ENCODE measurements at places on chromosomes 13 and 19.

- no peak for DNase-seq
Measured at GRCh38 chr19:19426799-19427198, 21.3 kb downstream of the GATAD2A start.

- no peak for DNase-seq
Measured at GRCh38 chr19:19537075-19538048, 703 bp upstream of the CILP2 start.

DNA sequence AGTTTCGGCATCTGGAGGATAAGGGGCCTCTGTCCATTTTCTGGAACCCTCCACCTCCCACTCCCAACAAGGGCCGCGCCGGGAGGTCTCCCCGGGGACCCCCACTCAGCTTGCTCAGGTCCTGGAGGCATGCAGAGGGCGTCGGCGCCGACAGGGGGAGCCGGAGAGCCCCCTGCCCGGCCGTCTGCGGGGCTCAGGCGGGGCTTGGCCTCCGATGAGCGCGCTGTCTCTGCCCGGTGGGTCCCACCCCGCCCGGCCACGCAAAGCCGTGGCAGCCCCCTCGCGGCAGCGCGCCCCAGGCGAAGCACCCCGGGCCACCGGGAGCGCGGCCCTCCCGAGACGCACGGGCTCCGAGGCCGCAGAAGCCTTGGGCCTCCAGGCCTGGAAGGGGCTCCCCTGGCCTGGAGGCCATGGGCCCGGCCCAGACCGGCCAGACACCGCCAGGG, 149.7 kb upstream of the ZNF536 start:
- DNase-seq = no peak

GRCh38 chr19:3818466-3818865, 32.3 kb upstream of the MATK start:
- peak; percentile 26 for DNase-seq

GRCh38 chr13:103952183-103952582, 886.0 kb upstream of the SLC10A2 start:
- no peak for DNase-seq

DNA sequence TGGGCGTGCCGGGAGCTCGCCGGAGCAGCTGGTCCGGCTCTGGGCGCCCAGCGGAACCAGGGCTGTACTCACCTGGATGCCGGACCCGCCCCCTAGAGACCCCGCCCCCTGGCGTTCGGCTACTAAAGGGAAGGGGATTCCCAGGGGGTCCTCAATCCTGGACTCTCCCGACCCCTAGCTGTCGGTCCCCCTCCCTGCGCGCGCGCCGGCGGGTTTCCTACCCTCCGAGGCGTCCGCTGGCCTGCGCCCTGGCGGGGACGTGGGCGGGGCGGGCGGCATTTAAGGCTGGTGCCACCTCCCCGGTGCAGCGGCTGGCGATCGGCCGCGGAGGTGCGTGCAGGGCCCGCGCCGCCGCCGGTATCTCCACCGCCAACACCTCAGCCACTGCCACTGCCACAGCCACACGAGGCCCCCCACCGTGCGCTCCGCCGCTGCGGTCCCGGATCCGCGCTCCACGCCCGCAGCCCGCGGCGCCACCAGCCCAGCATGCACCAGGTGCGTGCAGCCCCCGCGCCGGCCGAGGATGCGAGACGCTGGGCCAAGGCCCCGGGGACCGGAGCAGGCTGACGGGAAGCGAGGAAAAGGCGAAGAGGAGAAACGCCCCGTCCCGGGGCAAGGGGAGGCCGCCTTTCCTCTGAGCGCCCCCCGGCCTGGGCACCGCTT, at the start of gene ATP12A:
Gene ATP12A (plus strand): TSS at position 151 of the 663 bp plus-strand sequence. CDS start 336 bp downstream, at position 487.
- no peak for DNase-seq

GRCh38 chr19:12788682-12789097, 2.6 kb upstream of the JUNB start:
- DNase-seq = no peak

- DNase-seq = no peak
Measured at GRCh38 chr13:106310291-106310865, 225.1 kb downstream of the EFNB2 start.

DNA sequence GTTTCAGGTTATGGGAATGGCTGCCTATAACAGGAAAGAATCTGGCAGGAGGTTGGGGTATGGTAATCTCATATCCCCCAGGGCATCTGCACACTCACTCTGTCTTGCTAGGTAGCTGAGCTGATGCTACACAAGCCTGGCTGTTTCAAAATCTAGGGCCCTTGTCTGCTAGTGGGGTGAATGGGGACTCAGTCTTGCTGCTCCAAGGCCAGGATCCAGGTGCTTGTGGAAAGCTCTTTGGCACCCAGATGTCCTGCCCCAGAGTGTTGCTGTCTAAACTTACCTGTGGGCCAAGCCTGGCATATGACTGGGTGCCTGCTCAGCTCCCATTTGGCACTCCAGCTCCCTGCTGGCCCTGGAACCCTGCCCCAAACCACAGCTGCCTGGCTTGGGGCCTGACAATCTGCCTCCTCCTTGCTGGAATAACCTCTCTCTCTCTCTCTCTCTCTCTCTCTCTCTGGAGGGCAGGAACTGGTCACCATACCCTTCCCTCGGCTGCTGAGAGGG, 158.1 kb upstream of the TSC22D1 start:
- DNase-seq = no peak

DNA sequence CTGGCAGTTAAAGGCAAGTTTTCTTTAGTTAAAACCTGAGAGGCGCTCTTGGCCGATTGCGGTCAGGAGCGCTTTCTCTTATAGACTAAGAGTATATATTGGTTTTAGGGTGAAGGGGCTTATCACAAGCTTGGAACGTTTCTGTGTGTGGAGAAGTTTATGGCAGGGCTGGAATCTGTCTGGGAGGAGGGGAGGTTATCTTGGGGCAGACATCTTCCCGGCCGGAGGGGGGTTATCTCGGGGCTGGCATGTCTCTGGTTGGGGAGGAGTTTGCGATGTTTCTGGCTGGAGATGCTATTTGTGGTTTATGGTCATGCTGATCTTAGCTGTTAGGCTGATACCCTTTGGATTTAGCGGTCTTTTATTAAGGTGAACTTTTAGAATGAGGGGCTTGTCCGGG, 18.3 kb downstream of the KDM4B start:
- DNase-seq = no peak

GRCh38 chr13:53821632-53822031, 793.0 kb downstream of the OLFM4 start:
- DNase-seq = no peak

DNA sequence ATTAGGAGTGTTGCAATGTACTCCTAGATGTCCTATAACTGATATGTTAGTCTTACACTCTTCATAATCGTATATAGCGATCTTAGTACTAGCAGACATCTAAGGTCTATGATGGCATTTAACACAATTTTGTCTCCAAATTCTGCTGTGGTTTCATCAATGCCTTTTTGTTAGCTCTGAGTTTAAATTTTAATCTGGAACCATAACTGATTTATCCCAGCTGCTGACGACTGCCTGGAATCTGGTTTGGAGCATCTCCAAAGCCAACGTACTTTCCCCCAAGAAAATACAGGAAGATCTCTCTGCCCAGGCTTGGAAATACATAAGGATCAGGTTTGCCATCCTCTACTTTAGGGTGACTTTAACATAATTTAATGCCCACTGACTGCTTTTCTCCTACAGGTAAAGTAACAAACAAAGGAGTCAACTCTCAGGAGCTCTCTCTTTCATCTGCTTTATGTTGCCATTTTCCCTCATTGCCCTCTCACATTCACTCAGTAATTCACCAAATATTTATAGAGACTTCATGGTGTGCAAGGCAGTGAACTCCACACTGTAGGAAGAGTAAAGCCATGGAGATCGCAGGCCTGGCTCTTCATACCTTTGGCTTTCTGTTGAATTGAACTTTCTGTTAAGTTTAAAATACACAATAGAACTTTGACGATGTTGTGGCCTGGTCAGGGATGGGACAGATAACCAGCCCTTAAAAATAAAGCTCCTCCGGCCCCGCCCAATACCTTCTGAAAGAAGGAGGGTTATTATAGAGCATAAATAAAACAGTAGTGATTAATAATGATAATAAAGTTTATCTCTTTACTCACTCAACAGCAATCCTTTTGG, 23.3 kb upstream of the SPART start:
- no peak for DNase-seq

DNA sequence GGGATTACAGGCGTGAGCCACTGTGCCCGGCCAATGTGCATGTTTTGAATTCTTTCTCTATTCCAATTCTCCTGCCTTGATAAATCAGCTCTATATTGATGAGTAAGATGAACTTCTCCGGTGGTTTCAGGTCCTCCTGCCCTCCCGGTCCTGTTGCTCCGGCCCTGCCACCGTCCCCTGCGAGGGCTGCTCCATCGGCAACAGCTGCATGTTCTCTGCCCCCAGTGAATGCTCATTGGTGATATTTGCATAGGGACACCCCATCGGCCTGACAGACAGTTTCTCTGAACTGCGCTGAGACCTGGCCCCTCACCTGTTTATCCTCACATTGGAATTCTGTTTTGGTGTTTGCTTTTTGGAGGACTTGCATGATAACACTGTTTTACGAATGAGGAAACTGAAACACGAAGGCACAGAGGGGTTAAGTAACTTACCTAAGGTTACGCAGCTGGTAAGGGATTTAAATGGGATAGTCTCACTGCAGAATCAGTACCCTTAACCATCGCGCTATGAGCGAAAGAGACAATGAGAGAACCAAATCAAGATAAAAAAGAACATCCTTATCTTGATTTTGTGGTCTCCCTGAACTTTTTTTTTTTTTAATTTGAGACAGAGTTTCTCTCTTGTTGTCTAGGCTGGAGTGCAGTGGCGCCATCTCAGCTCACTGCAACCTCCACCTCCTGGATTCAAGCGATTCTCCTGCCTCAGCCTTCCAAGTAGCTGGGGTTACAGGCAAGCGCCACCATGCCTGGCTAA, 32.2 kb downstream of the ZNF557 start:
- peak; percentile 48 for DNase-seq

GRCh38 chr19:19475849-19476828, 39.2 kb downstream of the TSSK6 start:
- DNase-seq = no peak

DNA sequence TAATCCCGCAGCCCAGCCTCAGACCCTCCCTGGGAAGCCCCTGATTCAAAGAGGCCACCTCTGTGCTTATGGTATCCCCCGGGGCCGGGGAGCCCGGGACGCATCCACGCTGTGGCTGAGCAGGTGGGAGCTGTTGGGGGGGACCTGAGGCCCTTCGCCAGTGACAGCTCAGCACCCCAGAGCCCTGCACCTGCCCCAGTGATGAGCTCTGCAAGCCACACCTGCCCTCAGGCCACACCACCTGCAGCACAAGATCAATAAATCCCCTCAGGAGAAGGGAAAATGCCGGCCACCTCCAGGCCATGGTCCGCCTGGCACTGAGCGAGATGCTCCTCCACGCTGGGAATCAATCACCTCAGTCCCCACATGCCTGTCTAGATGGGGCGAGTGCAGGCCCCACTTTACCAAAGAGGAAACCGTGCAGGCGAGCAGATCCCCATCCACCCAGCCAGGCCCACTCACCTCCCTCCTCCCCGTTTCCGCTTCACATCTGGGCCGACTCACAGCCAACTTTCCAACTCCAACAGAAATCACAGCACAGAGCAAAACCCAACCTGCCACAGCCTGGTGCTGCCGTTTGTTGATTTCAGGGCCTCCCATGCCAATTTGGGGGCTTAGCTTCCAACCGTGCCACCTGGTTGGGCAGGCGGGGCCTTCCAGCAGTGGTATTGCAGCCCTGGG, 12.8 kb downstream of the MOB3A start:
- peak; percentile 72 for DNase-seq

- DNase-seq = no peak
Measured at GRCh38 chr19:43506629-43507028, 2.1 kb upstream of the PHLDB3 start.

DNA sequence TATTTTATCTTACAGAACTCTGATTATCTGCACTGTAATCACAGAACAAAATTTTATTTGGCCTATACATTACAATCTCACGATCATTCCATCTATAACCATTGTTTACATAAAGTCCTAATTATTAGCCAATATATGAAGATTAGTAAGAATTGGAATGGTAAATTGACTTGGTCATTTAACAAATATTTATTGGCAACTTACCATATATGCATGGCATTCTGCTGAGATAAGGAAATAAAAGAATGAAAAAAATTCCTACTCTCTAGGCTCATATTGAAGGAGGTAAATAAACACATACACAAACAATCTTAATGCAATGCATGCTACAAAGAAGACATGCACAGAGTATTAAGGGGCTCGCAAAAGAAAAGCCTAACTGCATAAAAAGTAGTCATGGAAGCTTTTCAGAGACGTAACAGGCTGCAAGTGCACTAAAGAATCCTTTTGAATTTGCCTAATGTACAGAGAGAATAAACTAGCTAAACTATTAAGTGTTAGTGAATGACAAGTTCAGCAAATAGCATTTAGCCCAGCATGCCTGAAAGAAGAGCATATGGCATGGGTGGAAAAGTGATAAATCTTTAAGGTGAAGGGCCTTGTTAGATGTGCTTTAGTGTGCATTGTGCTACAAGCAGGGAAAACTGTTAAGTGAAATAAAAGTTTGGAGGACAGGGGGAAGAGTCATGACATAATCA, 1131.1 kb downstream of the PCDH9 start:
- DNase-seq = no peak

DNA sequence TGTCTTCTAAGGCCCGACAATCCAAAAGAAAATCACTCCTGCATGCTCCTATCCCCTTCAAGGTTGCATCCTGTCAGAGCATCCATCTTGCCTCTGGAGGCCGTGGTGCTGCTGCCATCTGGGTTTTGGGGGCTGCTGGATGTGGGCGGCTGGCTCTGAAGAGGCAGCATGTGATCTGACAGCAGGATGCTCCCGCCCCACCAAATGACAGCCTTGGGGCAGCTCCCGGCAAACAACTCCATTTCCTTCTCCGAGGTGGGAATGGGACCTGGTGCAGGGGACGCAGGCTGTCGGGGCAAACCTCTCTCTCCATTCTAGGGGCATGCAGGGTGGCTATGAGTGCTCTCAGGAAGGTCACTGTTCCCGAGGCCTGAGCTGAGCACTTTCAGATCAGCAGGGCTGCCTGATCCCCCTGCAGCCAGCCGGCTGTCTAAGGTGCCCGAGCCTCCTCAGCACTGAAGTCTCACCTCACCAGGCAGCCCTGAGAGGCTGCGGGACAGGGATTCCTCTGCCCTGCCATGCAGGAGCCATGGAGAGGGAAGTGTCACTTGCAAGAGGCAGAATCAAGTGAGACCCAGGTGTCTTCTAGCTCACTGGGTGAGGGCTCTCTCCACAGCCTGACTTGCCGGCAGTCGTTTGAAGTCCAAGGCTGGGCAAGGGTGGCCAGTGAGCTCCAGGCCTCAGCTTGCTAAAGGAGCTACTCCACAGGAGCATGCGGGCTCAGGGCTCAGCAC, 28.8 kb downstream of the TSSK6 start:
- no peak for DNase-seq

DNA sequence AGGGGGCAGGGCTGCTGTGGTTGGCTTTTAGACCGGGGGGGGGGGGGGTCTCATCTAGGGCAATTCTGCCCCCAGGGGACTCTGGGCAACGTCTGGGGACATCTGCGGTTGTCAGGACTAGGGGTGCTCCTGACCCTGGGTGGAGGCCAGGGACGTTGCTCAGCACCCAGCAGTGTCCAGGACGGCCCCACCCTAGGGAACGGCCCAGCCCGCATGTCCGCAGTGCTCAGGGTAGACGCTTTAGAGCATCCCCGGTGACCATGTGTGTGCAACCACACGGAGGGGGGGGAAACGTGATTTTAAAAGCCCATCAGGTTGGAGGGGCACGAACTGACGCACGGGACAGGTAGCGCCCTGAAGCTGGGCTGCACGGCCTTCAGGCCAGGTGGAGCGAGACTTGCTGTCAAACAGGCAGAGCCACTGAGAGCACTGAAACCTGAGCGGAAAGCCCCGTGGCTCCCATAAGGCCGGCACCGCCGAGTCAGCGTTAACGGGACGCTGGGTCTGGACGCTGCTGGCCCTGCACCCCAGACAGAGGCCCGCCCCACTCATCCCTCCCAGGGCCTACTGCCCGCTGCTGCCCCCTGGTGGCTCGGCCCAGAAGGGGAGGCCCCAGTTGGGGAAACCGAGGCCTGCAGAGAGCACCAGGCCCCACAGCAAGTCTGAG, 8.3 kb downstream of the CACTIN start:
- DNase-seq = peak; percentile 69
